ENCODE measurements at places on chromosomes 4 and X.

GRCh38 chr4:182348779-182349326 is 105.7 kb downstream of the TENM3 start:
- no peak for DNase-seq

GRCh38 chrX:154046031-154046781 is 26.5 kb upstream of the IRAK1 start:
- DNase-seq, result no peak

GRCh38 chr4:93983140-93983539 is 154.6 kb downstream of the ATOH1 start:
- DNase-seq, result no peak

DNA sequence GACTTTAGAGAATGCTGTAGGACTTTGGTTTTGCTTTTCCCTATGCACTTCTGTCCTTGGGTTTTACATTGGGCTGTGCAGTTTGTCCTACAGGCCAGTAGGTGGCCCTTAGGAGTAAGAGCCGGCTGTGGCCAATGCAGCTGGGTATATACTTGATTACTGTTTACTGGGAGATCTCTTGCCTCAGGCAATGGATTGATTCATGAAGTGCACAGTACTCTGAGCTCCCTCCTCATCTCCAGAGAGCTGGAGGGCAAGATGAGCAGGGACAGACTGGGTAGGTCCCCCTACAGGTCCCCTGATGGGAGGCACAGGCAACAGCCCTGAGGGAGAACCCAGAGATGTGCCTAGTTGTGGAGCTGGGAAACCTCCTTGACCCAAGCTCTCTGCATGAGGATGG is 103.8 kb upstream of the QRFPR start:
- DNase-seq, result peak; percentile 15

- DNase-seq, result no peak
These were observed 29.0 kb downstream of the SGMS2 start for GRCh38 chr4:107853444-107854355.

- DNase-seq, result peak; percentile 7
These were observed 134.1 kb downstream of the OR13H1 start for GRCh38 chrX:131677655-131678628.

- no peak for DNase-seq
These were observed 27.5 kb upstream of the PCDH18 start for GRCh38 chr4:137559801-137560200.

DNA sequence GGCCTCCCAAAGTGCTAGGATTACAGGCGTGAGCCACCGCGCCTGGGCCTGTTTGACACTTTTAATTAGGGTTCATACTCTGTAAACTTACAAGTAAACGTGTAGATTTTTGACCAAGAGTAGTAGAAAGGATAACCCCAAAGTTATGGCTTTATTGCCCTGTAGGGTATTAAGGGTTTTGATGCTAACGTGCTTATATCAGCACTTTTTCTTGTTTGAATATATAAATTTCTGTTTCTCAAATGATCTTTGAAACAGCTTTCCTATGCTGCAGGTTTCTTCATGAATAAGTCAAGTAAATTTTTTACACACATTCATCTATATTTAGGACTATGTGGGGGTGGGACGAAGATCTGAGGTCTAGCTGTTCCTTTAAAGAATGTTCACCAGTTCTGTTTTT is 29.3 kb upstream of the REPS2 start:
- no peak for DNase-seq

DNA sequence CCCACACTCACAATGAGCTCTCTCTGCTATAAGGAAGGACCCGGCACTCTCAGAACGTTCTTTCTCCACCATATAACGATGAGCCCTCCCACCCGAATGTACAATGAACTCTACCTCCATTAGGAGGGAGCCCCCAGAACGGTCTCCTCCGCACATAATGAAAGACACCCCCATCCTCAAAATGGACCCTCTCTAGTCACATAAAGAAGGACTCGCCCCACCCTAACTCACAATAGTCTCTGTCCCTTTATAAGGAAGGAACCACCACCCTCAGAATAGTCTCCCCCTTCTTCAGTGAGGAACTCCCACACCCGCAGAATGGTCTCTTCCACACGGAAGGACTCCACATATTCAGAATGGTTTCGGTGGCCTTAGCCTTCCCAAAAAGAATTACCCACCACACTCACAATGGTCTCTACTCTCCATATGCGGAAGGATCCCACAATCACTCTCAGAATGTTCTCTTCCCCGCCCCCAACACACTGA is 477 bp downstream of the SLC35A2 start:
- no peak for DNase-seq

GRCh38 chrX:45683914-45684313 is 483.2 kb upstream of the DIPK2B start:
- DNase-seq, result no peak

DNA sequence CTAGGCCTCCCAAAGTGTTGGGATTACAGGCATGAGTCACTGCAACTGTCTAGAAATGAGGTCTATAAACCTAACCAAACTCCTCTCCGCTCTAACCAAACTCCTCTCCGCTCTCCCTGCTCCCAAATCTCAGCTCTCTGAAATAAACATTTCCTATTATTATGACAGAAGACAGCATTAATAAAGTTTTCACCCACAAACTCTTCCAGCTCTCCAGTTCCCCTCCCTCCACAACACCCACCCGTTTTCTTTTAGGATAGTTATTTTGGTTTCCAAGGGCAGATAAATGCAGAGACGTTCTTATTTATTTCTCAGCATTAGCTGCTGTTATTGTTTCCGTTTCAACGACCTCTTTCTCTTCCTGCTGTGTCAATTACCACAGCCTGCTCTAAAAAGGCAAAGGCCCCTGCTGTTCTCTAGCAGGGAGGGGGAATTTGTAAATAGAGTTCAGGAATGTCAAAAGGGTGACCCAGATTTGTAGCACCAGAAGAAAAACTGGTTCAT is 13.3 kb upstream of the SCD5 start:
- DNase-seq, result no peak

GRCh38 chrX:9131066-9131465 is 97.1 kb upstream of the FAM9B start:
- no peak for DNase-seq
